Right atrium auricular region (tissue), 2 donors: ENCODE measurements at places on chromosomes 12 and 14. TPM values are rescaled to one million over a fixed set of nuclear protein-coding genes. Genes with fewer than 3 reads are reported as not detected.

Gene ZNF385A
- total RNA-seq: 12.7 TPM

Gene LRTM2
- not detected for total RNA-seq

Gene FGF23
- total RNA-seq: 0.08 TPM

Gene NYNRIN
- 10.1 TPM for total RNA-seq

Gene NXPH4
- 0.28 TPM for total RNA-seq

Gene STAB2
- 0.11 TPM for total RNA-seq

Gene A2ML1
- 0.15 TPM for total RNA-seq

- no peak overlapping the region for H3K4me3 ChIP-seq
- no peak for DNase-seq
- no peaks in the 10 kb centered on the region for H3K36me3 ChIP-seq
- H3K4me1 ChIP-seq: peaks cover 25% of the 10 kb centered on the region
Observed at GRCh38 chr12:89370850-89371249, 18.5 kb upstream of the DUSP6 start.

- H3K36me3 ChIP-seq: no peaks in the 10 kb centered on the region
- H3K27me3 ChIP-seq: no peaks in the 10 kb centered on the region
- H3K27ac ChIP-seq: peak overlapping the region; percentile 51
- no peak overlapping the region for H3K4me3 ChIP-seq
- DNase-seq: no peak
Observed at GRCh38 chr12:6072302-6072752, 52.1 kb downstream of the VWF start.

DNA sequence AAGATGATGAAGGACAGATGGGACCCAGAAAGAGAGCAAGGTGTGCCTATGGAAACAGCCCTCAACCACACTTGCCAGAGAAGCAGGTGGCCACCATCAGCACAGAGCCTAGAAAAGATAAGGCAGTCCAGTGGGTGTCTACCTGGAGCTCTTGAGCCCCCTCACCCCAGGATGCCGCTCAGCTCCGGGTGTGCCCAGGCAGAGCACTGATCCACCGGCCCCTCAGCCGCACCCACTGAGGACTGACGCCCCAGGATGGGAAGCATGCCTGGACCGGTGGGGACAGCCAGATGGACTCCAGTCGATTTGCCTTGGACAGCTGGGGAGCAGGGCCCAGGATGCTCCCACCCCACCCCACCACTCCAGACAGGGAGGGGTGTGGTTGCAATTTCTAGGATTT, 15.1 kb upstream of the ZFP36L1 start:
- DNase-seq: peak; percentile 56
- H3K36me3 ChIP-seq: no peaks in the 10 kb centered on the region
- H3K4me1 ChIP-seq: no peaks in the 10 kb centered on the region
- H3K4me3 ChIP-seq: no peak overlapping the region
- peak overlapping the region; percentile 64 for H3K27ac ChIP-seq

DNA sequence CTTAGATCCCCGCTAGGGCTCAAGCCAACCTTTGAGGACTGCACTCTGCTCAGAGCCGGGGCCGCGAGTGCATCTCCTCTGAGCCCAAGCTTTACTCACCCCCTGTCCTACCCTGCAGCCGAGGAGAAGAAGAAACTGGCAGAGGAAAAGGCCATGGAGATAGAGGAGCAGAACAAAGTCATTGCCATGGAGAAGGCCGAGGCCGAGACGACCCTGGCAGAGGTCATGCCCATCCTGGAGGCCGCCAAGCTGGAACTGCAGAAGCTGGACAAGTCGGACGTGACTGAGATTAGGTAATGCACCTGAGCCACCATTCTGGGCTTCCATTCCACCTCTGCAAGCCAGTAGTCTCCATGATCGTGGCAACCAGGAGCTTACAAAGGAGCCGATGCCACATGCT, 69.8 kb downstream of the CCDC92 start:
- H3K27ac ChIP-seq: no peak overlapping the region
- H3K4me3 ChIP-seq: no peak overlapping the region
- no peaks in the 10 kb centered on the region for H3K36me3 ChIP-seq
- no peaks in the 10 kb centered on the region for H3K4me1 ChIP-seq

DNA sequence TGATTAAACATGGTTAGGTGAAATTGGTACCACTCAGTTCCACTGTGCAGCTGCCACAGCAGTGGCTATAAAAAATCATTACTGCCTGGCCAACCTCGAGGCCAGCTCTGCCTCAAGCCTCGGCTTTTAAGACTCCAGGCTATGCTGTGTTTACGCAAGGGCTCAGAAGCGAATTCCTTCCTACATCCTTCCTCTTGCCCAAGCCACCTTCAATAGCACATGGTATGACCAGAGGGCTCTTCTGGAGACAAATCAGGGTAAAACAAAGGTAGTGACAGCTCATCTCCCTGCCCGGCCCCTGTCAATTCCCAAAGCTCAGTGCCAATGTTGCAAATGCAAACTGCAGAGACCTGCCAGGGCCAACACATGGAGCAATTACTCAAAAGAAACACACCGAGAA, 31.9 kb downstream of the NUAK1 start:
- no peaks in the 10 kb centered on the region for H3K36me3 ChIP-seq
- H3K27me3 ChIP-seq: no peaks in the 10 kb centered on the region
- DNase-seq: no peak
- no peak overlapping the region for H3K4me3 ChIP-seq

GRCh38 chr12:5655120-5655519, 223.2 kb downstream of the NTF3 start:
- no peaks in the 10 kb centered on the region for H3K4me1 ChIP-seq
- no peak for DNase-seq
- H3K27ac ChIP-seq: no peak overlapping the region
- H3K36me3 ChIP-seq: no peaks in the 10 kb centered on the region
- no peaks in the 10 kb centered on the region for H3K27me3 ChIP-seq

DNA sequence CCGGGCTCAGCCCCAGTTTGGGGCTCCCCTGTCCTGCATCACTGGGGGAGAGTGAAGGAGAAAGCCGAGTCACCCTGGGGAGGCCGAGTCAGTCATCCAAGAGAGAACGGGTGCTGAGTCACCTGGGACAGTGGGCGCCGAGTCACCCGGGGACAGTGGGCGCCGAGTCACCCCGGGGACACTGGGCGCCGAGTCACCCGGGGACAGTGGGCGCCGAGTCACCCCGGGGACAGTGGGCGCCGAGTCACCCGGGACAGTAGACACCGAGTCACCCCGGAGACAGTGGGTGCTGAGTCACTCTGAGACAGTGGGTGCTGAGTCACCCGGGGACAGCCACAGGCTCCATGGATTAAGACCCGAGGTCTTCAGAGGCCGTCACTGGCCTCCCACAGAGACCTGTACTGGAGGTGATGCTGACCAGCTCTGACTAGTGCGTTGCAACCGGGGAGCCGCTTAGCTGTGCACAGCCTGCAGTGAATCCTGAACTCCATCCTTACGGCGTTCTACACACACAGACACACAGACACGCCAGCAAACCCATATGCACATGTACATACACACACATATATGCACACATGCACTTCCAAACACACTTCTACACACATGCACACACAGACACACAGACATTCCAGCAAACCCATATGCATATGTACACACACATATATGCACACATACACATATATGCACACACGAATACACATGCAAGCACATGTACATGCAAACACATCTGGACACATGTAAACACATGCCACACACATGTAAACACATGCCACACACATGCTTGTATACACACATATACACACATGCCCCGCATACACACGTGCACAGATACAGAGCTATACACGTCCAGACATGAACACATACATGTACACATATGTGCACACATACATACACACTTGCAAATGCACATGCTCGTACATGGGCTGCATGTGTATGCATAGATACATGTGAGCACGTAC, 64.9 kb upstream of the GALNT9 start:
- no peak overlapping the region for H3K4me3 ChIP-seq
- H3K4me1 ChIP-seq: no peaks in the 10 kb centered on the region
- H3K27me3 ChIP-seq: peaks cover 10% of the 10 kb centered on the region
- H3K36me3 ChIP-seq: no peaks in the 10 kb centered on the region
- DNase-seq: no peak

- no peak overlapping the region for H3K4me3 ChIP-seq
- no peaks in the 10 kb centered on the region for H3K36me3 ChIP-seq
- DNase-seq: no peak
- no peak overlapping the region for H3K27ac ChIP-seq
- no peaks in the 10 kb centered on the region for H3K4me1 ChIP-seq
Observed at GRCh38 chr14:24958271-24958670, 91.7 kb downstream of the STXBP6 start.

DNA sequence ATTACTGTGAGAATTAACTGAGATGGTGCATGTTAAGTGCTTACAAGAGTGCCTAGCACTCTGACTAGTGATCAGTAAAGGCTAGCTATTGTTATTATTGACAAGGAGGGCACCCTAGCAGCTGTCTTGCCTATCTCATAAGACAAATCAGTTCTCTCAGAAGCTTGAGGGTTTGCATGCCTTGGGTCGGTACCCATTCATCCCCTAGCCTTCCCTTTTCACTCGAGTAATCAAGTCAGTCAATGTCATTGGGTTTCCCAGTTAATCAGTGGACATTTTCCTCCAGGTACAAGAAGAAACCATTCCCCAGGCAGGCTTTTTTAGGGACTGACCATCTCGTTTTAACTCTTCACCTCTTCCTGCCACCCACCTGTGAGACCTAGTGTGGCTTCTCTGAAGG, 10.4 kb upstream of the TFCP2 start:
- no peaks in the 10 kb centered on the region for H3K36me3 ChIP-seq
- no peaks in the 10 kb centered on the region for H3K4me1 ChIP-seq
- H3K27ac ChIP-seq: no peak overlapping the region
- DNase-seq: no peak
- H3K27me3 ChIP-seq: no peaks in the 10 kb centered on the region

DNA sequence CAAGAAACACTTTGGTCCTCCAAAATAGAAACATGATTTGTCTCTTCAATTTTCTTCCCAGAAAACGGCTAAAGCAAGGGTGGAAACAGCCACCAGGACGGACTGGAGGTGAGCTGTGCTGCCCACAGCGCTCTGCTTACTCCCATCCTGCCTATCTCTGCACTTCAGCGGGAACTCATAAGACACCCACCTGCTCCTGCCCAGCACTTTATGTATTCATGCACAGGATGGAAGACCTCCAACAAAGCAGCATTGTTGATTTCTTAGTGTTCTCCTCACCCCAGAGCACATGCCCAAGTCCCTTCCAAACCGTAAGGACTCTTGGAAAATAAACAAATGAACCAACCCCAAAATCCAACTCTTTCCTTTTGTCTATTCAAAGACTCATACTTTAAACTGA, 277.2 kb downstream of the MED13L start:
- H3K36me3 ChIP-seq: peaks cover 28% of the 10 kb centered on the region
- peaks cover 3% of the 10 kb centered on the region for H3K4me1 ChIP-seq
- H3K27me3 ChIP-seq: no peaks in the 10 kb centered on the region
- DNase-seq: no peak

- H3K4me1 ChIP-seq: no peaks in the 10 kb centered on the region
- H3K27ac ChIP-seq: no peak overlapping the region
- no peaks in the 10 kb centered on the region for H3K27me3 ChIP-seq
Observed at GRCh38 chr14:100472094-100472455, 115.1 kb downstream of the BEGAIN start.

- H3K27ac ChIP-seq: peak overlapping the region; percentile 84
- no peaks in the 10 kb centered on the region for H3K27me3 ChIP-seq
- DNase-seq: no peak
- H3K4me3 ChIP-seq: no peak overlapping the region
- H3K36me3 ChIP-seq: no peaks in the 10 kb centered on the region
Observed at GRCh38 chr14:72810201-72810600, 83.7 kb downstream of the DPF3 start.

DNA sequence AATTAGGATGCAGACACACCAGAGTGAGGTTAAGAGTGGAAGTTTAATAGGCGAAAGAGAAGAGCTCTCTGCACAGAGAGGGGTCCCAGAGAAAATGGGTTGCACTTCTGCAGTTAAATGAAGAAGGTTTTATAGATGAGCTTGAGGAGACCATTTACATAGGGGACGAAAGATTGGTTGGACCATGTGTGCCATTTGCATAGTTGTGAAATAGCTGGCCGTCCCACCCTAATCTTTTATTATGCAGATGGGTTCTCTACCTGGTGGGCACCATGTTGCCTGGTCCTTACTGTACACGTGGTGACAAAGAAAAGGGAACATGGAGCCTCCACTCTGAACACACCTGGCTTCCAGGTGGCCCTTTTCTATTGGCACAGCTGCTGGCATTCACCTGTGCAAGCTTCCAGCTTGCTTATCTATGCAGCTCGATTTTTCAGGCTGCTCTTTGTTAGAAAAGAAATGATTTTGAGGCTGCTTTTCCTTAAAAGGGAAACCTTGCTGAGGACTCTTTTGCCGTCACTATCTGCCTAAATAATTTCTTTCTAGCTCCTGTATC, 67.1 kb upstream of the SRSF5 start:
- DNase-seq: no peak
- H3K4me1 ChIP-seq: no peaks in the 10 kb centered on the region
- no peak overlapping the region for H3K4me3 ChIP-seq
- no peaks in the 10 kb centered on the region for H3K27me3 ChIP-seq
- H3K27ac ChIP-seq: no peak overlapping the region

- no peaks in the 10 kb centered on the region for H3K27me3 ChIP-seq
- H3K27ac ChIP-seq: no peak overlapping the region
- H3K4me3 ChIP-seq: no peak overlapping the region
- peaks cover 36% of the 10 kb centered on the region for H3K36me3 ChIP-seq
Observed at GRCh38 chr12:130876297-130876696, 4.4 kb downstream of the RAN start.

DNA sequence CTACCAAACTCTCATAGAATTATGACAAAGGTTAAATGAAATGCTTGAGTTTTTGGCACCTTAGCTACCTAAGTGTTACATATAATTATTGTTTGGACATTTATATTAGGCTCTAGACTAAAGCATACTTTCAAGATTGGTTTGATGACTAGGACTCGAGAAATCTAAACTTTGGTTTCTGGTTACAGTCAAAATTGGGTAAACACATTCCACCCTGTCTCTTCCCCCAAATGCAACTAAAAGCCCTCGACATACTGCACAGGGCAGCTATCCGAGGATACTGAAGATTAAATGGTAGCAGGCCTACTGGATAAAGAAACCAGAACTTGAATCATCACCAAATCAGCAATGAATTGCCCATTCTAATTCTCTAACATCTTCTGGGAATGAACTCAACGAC, 369.1 kb downstream of the PRKD1 start:
- H3K36me3 ChIP-seq: no peaks in the 10 kb centered on the region
- H3K27me3 ChIP-seq: no peaks in the 10 kb centered on the region
- no peaks in the 10 kb centered on the region for H3K4me1 ChIP-seq
- no peak overlapping the region for H3K27ac ChIP-seq
- no peak overlapping the region for H3K4me3 ChIP-seq

DNA sequence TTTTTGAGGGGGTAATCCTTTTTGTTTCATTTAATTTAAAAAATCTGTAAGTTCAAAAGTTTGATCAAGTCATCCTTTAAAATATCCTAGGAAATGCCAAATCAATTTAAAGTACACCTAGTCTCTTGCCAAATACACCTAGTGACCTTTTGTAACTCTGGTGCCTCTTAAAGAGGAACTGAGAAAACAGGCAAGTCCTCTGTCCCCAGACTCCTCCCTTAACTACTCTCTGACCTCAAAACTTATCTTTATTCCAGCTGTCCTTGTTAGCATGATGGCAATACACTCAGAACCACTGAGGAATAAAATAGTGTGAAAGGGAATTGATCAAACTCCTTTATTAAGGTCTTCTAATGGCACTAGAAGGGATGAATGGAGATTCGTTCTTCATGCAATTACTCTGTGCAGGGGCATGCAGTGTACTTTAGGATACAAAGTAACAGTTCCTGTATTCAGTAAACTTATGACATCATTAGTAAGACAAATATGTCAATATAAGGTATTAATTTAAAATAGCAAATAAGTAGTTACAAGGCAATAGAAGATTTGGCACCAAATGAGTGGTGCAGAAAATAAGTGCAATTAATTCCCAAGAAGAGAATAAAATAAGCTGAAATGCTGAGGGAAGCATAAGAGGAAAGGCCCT, 3.3 kb downstream of the FAR2 start:
- H3K4me1 ChIP-seq: no peaks in the 10 kb centered on the region
- H3K27me3 ChIP-seq: no peaks in the 10 kb centered on the region
- H3K36me3 ChIP-seq: no peaks in the 10 kb centered on the region
- no peak overlapping the region for H3K4me3 ChIP-seq
